ENCODE measurements at places on chromosomes 3 and 15.

DNA sequence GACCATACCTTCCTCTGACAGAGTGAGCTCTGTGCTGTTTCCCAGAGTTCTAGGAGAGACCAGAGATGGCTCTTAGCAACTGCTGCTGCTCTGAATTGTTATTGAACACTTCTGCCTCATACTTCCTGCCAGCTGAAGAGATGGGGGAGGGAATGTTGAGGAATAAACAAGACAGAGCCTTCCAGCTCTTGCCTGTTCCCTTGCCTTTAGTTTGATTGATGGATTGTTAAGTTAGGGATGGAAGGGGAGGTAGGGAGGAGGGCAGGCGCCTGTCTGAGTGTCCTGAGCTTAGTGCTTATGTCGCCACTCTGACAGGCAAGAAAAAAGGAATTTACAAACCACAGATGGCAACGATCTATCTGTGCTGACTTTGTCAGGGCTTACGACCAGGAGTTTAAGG, 42.8 kb downstream of the ZNF609 start:
- no peak for DNase-seq

DNA sequence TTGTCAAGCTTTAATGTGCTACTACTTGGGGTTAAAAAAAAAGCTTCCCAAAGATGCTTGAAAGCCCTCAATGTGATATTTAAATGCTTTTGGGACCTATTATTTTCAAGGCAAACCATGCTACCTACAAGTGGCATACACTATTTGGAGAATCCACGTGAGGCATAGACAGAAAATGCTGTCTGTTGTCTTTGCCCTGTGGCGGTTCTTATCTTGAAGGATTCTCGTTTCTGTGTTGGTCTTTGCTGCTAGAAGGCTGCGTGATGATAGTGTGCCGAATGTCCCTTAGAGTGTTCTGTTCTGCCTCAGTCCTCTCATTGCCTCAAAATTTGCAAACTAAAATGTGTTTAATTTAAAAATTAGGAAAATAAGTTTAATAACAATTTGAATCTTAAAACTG, 356.2 kb upstream of the RARB start:
- DNase-seq = no peak

DNA sequence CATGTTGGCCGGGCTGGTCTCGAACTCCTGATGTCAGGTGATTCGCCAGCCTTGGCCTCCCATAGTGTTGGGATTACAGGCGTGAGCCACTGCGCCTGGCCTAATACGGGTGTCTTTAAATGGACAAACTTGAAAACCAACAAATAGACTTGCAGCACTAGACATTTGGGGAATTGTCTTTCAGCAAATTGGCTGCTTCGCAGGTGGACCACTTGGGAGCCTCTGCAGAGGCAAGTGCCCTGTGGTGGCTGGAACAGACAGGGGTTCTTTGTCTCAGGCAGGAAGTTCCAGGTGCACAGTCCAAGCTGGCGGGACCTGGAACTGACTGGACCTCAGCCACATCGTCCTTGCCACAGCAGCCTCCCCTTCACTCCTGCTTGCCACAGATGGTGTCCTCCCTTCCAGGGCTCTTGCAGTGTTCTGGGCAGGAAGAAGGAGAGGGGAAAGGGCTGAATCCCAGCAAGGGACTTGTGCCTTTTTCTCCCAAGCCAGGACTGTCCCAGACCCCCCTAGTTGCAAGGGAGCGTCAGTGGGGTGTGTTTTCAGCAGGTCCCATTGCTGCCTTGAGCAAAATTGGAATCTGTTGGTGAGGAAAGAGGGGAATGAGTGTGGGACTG, 94.3 kb downstream of the TBC1D2B start:
- no peak for DNase-seq

DNA sequence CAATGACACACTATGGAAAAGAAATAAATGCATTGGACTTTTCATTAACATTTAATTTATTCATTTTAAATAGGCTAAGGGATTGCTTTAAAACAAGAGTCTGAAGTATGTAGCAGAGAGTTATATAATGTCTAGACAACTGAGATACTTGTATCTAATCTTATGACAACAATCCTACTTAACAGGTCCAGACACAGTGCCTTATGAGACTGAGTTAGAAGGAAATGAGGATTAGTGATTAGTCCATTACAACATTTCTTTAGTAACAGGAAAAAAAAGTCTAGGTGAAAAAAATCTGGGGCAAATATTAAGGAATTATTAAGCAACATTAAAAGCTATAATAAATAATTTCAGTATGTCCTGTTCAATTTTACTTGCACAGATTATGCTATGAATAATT, 140.6 kb downstream of the MEIS2 start:
- no peak for DNase-seq

DNA sequence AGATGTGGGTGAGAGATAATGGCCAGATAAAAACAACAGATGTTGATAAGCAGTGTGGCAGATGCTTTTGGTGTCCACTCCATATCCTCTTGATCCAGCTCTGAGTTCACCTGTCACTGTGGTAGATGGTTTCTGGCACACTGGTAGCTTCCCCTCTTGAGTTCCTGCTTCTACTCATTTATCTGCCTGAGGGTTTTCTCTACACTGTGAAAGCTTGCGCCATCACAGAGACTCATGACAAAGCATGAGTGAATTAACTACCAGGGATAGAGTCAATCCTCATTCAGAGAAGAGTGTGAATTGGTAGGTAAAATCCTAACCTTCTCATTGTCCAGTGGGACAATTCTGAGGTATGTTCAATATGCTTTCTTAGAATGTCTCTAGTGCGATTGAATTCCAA, 50.0 kb upstream of the ARHGEF26 start:
- DNase-seq = no peak

DNA sequence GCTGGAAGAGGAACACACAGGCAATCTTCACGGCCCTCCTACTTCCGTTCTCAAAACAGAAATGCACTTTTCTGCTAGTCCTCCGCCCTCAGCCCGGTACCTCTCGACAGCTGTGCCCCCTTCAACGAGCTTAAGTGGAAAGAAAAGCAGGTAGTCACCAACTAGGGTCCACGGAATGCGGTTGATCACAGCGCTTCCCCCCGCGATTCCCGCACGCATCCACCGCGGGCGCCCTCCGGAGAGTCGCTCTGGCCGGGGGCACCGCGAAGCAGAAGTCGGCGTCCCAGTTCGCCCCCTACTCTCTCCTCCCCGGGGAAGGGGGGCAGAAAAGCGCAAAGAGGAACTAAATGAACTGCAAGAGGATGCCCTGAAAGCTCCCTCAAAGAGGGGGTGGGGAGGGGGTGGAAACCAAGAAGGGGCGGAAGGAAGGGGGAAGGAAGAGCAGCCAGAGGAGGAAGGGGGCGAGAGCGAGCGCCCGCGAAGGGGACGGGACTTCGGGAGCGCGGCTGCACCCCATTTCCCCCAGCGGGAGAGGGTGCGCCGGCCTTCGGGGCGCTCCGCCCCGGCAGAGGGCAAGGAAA, 738 bp downstream of the ACAP2 start:
- peak; percentile 24 for DNase-seq

- DNase-seq = no peak
Measured at GRCh38 chr3:144552346-144553057, 580.9 kb downstream of the DIPK2A start.

GRCh38 chr15:70120958-70121623, 23.4 kb upstream of the TLE3 start:
- DNase-seq = no peak

DNA sequence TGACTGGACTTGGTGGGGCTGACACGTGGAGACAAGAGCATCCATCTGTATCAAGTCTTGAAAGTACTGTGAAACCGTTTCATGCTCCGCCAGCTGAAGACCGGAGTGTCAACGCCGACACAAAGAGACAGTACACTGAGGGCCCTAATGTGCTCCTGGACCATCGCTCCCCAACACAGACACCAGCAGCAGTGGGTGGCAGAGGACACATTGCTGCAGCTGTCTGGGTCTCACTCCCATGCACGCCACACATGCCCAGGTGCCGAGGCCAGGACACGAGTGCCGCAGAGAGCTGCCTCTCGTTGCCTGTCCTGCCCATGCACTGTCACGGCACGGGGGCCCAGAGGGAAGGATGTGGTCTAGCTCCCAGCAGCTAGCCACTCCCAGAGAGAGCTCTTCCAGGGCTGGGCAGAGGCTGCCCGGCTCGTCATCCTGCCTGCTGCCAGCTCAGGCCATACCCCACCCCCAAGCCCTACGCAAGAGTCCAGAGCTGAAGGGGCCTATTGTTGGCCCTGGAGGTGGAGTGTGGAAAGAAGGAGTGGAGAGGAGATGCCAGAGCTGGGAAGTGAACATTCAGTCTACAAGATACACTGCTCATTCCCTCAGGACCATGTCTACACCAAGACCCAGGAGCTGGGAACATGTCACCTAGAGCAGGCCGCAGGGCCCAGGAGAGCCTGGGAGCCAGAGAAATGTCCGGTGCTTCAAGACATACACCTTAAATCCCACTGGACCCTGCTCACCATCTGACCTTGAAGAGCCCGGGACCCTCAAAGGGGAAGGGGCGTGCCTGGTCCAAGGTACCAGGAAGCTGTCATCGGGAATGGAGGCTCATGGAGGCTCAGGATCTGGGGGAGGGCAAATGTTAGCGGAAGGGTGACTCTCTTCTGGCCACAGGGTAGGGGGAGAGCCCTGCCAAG, 7.7 kb downstream of the TNK2 start:
- DNase-seq = no peak

All from stimulated activated CD8-positive, alpha-beta memory T cell treated with anti-CD3 and anti-CD28 coated beads, Interleukin-4, amount 100 ng/mL, for 4 hours (primary cell).